ENCODE measurements at places on chromosomes 5 and 9.

- DNase-seq, result no peak
Measured at GRCh38 chr9:80699511-80699998, 989.8 kb downstream of the TLE1 start.

DNA sequence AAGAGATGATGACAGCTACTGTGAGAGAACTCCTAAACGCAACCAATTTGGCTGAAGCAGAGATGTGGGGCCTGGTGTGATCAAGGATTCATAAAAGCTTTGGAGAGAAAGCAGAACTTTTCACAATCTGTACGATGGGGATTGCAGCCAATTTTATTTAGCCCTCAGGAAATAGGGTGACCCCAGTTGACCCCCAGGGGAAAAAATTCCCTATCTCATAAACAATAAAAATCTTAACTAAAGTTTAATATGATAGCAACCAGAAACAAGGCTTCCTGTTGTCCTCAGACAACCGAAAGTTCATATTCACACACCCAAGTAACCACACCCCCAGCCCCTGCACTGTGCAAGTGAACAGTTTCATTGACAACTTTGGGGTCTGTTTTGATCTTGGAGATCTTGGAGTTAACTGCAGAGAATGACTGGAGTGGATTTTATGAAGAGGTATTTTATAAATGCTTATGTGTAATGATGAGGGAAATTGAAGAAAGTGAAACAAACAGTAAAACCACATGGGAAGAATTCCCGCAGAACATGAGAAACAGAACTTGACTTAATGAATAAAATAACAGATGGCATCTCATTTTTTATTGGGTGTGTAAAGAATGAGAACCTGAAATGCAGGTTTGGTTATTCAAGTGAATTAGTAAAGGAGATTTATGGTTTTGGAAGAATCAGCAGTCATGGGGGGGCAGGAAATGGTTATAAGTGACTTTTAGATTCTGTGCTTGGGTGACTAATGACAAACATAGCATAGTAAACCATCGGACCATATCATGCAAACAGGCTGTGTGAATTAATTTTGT lies 94.5 kb downstream of the PDE4D start:
- no peak for DNase-seq

GRCh38 chr5:140146523-140146842 lies 20.7 kb downstream of the IGIP start:
- no peak for DNase-seq

DNA sequence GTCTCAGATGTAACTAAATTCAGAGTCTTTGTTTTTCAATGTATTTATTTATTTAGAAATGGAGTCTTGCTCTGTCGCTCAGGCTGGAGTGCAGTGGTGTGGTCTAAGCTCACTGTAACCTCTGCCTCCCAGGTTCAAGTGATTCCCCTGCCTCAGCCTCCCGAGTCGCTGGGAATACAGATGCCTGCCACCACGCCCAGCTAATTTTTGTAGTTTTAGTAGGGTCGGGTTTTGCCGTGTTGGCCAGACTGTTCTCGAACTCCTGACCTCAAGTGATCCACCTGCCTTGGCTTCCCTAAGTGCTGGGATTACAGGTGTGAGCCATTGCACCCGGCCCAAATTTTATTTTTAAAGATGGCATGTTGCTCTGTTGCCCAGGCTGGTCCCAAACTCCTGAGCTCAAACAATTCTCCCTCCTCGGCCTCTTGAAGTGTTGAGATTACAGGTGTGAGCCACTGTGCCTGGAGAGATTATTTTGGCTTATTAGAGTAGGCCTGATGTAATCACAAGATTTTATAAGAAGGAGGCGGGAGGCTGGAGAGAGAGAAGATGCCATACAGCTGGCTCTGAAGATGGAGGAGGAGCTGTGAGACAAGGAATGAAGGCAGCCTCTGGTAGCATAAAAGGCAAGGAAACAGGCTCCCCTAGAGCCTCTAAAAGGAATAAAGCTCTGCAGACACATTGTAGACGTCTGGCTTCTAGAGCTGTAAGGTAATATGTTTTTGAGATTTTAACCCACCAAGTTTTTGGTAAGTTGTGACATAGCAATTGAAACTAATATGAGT lies 12.9 kb upstream of the KLF9 start:
- no peak for DNase-seq

DNA sequence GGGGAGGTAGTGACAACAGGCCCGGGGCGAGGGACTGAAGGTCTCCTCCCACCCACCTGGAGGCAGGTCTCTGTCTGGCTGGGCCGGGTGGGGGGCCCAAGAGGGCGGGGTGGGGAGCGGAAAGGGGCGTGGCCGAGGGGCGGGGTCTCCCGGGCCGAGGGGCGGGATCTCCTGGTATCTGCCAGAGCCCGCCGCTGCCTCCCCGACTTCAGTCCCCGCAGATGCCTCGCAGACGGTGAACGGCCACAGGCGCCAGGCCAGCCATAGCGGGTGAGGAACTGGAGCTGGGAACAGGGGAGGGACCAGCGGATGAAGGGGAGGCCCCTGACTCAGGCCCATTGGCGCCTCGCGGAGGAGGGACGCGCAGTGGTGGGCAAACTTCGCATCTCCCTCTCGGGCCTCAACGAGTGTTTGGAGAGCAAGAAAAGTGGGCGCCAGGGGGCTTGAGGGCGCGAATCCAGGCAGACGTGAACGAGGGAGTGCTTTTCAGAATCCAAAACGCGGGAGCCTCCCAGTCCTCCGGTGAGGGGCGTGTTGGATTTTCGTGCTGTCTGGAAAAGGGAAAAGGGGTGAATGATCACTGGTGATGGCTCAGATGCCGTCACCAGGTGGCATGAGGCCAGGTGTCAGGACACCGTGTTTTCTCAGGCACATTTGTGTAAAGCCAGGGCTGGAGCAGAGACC lies at the start of gene ADGRD2:
ADGRD2 (plus strand) TSS at position 211 of the 684 bp plus-strand sequence. CDS start 1,216 bp downstream, outside the sequence.
- no peak for DNase-seq

- no peak for DNase-seq
Measured at GRCh38 chr9:83646500-83647239, 23.7 kb downstream of the IDNK start.

- DNase-seq, result no peak
Measured at GRCh38 chr5:26681861-26682260, 356.5 kb downstream of the CDH9 start.

DNA sequence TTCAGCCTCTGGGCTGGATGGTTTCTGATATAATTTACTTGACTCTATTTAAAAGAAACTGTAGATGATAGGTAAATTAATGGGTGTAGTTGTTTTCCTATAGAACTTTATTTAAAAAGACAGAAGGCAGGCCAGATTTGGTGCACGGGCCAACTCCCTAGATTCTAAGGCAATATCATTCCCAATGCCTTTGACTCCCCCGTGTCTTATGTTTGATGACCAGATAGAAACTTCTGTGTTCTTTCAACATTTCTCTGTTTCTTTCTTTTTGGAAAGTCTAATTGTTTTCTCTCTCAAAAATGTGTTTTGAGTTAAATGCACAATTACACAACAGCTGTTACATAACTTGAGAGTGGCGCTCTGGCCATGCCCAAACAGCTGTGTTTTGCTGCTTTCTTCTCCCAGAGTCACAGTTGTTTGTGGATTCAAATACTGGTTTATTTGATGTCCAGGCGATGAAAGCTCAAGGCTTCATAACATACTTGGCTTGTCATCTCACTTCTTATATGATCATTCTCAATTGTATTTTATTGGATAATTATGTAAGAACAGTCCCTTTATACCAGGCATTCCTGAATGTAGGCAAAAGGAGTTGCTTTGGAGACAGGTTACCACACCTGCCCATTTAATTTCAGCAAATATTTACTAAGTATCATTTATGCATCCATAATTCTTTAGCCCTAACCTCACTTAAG lies 1.7 kb upstream of the ALDH1A1 start:
- DNase-seq, result no peak

- DNase-seq, result no peak
Measured at GRCh38 chr9:967903-968641, 8.4 kb upstream of the DMRT3 start.

DNA sequence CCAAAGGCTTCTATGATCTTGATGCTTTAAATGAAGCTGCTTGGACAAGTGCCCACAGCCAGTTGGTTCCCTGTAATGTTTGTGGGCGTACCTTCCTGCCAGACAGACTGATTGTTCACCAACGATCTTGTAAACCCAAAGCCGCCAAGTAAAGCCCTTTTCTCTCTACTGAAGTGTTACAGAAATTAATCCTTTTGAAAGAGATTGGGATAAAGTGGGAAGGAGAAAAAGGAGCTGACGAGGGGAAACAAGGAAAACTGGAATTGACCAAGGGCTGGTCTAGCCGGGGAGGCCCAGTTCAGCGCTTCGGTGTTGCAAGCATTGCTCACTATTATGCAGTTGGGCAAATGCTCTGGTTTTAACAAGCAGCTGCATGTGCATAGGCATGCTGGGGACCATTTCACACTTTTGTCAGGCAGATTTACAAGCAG lies 53.2 kb downstream of the ZNF474 start:
- DNase-seq, result no peak

DNA sequence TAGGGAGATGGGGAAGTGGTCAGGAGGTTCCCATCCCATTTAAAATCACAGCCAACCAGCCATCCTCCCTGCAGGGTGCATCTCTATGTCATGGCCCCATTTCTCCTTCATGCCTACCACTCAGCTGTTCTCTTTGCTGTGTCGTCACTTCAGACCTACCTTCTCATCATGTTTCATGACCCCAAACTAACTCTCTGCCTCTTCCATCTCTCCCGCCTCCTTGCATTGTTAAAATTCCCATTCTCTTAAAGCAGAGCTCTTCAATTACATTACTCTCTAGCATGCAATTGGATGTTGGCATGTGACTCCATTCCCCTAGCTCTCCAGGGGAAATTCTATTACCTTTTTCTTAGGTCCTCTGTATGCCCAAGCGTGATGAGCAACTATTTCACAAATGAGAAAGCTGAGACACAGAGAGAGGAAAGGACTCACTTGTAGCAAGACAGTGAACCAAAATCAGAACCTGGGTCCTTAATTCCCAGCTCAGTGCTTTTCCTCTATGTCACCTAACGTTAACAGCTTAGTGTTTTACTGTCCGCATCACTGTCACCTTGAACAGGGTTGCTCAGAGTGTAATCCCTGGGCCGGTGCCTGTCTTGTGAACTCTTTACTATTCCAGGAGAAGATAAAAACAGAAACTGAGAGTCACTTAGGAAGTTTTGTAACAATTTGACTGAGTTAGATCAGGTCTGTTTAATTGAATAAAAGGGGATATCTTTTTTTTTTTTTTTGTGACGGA lies 28.1 kb downstream of the PDE6A start:
- DNase-seq, result no peak

GRCh38 chr5:124253203-124253810 lies 493.1 kb downstream of the ZNF608 start:
- DNase-seq, result no peak

GRCh38 chr5:176899946-176900779 lies 1.0 kb upstream of the HK3 start:
- no peak for DNase-seq

DNA sequence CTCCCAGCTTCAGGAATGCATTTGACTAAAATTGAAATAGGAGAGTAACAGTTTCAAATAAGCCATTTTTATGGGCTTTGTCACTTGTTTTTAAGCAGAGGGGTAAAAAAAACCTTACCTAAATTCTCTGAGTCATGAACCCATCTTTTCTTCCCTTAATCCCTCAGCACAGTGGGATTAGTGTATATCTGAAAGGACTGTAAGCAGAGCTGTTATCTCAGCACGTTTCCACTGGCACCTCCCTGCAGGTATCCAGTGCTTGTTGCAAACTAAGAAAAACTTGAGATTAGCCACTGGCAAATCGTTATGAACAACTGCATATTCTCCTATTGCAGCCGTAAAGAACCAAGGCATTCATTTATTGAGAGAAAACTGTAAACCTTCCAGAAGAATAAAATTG lies 872.7 kb downstream of the EFNA5 start:
- DNase-seq, result no peak

DNA sequence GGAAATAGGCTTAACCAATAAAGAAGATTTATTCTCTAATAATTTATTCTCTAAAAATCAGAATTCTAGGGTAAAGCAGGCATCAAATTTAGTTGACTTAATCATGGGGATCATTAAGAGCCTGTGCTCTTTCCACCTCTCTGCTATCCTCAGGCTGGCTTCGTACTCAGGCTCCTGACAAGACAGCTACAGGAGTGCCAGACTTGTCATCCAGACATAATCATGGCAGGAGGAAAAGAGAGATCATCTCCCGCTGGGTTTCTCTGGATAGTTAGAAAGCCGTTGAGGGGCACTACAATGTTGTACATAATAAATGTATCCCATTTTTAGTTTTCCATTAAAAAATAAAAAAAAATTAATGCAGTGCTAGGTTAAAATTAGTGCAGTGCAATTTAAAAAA lies 171.9 kb downstream of the SEC61B start:
- DNase-seq, result no peak

DNA sequence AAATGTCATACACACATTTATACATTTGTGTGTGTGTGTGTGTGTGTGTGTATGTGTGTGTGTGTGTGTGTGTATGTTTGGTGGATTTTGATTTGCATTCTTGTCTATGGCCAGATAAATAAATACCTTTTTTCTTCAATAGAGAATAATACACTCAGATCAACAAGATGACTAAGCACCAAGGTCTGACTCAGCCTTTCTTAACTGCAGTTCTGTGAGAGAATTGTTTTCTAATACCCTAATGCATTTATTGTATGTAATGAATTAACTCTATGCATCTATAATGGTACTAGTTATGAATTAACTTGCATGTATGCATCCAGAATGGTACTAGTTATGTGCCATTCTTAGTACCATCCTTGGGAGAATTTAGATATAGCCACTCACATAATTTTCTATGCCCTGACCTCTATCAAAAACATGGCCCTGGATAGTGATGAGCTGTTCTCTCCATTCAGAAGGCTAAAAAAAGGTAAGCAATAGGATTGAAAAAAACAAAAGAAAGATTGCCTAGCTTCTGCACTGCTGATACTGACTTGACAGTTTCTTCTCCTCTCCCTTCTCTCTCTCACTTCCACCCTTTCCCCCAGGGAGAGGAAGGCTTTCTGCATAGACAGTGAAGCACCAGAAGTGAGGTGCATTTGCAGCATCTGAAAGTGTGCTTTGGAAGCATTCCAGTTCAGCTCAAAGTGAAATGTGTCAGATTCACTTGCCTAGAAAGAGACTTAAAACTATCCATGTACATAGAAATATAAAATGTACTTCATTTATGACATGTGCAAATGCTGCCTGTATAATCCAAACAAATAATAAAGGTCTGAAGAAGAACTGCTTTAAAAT lies 55.1 kb upstream of the CCDC112 start:
- no peak for DNase-seq

- no peak for DNase-seq
Measured at GRCh38 chr5:133340822-133341221, 271.5 kb downstream of the FSTL4 start.

DNA sequence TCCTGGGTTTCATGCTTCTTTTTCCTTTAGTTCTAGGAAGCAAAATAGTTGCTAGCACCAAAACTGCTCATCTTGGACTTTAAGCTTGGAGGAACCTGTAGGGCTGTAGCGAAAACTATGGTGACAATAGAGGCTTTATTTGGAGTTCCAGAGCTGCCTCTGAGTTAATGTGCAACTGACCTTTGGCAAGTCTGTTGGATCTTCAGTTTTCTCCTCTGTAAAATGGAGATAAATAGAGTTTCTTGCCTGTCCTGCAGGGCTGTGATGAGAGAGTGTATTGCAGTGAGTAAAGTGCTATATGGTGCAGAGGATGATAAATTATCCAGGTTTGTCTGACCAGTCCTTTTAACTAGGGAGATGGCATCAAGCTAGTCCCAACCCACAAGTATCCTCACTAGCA lies 417.0 kb downstream of the MAN2A1 start:
- DNase-seq, result no peak

Measured in stimulated activated CD4-positive, alpha-beta T cell treated with anti-CD3 and anti-CD28 coated beads, Interleukin-12 subunit alpha, Interleukin-12 subunit beta, amount 100 ng/mL, for 24 hours (primary cell).